GM12865 (cell line): ENCODE measurements at places on chromosomes 2 and 18.

DNA sequence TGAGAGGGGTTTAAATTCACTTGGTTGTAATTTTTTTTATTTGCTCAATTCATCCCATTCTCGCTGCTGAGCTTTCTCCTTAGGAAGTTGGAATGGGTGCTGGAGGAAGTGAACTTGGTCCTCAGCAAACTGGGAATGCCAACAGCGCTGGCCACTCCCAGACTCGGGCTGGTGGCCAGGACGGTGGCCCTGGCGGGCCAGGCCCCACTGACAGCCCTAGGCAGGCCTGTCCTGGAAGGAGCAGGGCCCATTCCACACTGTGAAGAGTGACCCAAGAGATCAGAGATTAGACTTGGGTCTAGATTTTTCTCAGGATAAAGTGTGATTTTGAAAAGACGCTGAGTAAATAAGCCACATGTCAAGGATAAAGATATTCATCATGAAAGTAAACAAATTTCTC lies 132.7 kb downstream of the HDAC4 start:
- no peak for DNase-seq

DNA sequence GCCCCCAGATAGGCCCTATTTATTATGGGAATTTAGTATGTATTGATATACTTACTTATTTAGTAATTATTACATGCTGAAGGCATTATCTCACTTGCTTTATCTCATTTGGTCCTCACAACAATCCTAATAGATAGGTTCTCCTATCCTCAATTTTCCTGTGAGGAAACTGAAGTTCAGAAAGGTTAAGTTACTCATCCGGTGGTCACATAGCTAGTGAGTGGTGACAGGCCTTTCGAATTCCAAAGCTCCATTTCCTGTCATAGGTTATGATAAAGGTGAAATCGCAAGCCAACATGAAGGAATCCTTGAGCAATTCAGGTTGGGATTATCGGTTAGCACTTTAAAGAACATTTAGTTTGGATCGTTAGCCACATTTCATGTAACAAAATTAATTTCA lies 33.3 kb downstream of the NAB1 start:
- no peak for DNase-seq

- no peak for DNase-seq
These were observed 1574.2 kb upstream of the PIK3C3 start for GRCh38 chr18:40380686-40381439.

- DNase-seq, result no peak
These were observed 24.5 kb downstream of the DARS1 start for GRCh38 chr2:135960656-135961551.

- peak; percentile 20 for DNase-seq
These were observed 8.3 kb downstream of the MAT2A start for GRCh38 chr2:85547089-85547858.

- no peak for DNase-seq
These were observed 136.2 kb downstream of the LAMA3 start for GRCh38 chr18:23825496-23825895.
